ENCODE measurements at places on chromosomes 2 and 18. TPM values are rescaled to one million over a fixed set of nuclear protein-coding genes. Genes with fewer than 3 reads are reported as not detected.

Gene ARHGEF33
- not detected for total RNA-seq

Gene OSBPL1A
- total RNA-seq, result 14.3 TPM

Gene HK2
- total RNA-seq, result 37.4 TPM

Gene UNC50
- 22.6 TPM for total RNA-seq

Gene SLC14A1
- 0.52 TPM for total RNA-seq

Gene SNED1
- 3.9 TPM for total RNA-seq

Gene ABHD3
- 12.9 TPM for total RNA-seq

Gene CD207
- not detected for total RNA-seq

Gene COLEC12
- 0.68 TPM for total RNA-seq

Gene PSMA8
- total RNA-seq, result not detected

Gene TNS1
- total RNA-seq, result 27.7 TPM

Gene IL36B
- total RNA-seq, result 1.4 TPM

Data from esophagus mucosa (tissue), 1 donor.